Activated CD8-positive, alpha-beta memory T cell treated with anti-CD3 and anti-CD28 coated beads, Interleukin-2, amount 50 U/mL, for 48 hours (primary cell): ENCODE measurements at places on chromosomes 1 and 21.

DNA sequence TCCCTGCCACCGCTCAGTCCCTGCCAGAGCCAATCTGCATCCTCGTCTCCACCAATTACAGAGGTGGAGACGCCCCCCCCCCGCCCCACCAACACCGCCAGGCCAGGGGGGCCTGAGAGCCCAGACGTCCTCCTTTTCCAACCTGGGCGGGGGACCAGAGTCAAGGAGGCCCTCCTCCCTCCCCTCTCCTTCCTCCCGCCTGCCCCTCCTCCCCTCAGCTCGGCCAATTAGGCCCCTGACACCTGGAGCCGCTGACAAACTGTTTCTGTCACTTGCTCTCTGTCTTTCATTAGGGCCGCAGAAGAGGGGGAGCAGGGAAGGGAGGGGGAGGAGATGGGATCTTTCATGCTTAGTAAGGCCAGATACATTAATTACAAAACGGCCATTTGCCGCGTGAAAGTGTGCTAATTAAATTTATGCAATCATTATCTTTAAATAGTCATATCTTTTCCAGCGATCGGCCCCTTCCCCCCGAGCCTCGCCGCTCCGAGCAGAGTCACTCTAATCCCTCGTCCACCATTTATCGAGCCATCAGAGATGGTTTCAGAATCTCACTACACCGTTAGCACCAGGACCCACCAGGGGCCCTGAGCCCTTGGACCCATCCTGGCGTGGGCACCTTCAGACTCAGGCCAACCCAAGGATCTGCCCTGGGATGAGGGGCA is 94.7 kb downstream of the PAX7 start:
- no peak for DNase-seq

- DNase-seq: no peak
These were observed 6.2 kb upstream of the MAPKAPK2 start for GRCh38 chr1:206678490-206678889.

- no peak for DNase-seq
These were observed 4.8 kb upstream of the COL6A1 start for GRCh38 chr21:45976701-45977311.

GRCh38 chr1:46401154-46401913 is 7.2 kb downstream of the FAAH start:
- no peak for DNase-seq

DNA sequence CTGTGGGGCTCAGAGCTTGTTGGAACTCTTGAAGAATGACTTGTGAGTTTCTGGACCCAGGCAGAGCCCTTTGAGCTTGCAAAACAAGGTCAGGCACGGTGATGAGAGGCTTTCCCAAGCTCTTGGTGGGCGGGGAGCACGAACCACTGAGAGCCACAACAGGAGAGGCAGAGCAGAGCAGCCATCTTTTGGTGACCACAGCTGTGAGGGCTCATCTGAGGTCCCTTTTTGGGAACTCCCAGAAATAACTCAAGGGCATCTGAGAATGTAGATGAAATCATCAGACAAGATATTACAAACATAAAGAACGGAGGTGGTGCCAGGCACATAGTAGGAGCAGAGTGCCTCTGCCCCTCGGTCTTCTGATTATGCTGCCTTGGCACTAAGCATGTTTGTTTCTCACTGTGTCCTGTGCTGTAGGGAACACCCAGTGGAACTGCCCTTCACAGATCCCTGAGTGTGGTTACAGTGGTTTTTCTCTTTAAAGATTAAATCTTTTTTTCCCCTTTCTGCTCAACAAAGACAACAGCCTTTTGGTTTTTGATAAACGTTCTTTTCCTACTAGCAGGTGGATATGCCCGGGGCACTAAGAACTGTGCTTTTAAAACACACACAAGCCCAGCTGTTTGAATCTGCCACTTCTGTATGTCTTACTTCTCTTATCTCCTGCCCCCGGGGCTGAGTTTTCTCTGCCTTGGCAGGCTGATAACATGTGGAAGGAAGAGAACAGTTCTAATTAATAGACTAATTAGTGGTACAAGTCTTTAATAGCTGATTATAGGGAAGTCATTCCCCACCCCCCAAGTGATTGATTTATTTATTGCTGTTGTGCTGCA is 37.7 kb downstream of the CD34 start:
- DNase-seq: peak; percentile 68

- peak; percentile 76 for DNase-seq
These were observed 997 bp downstream of the IFNAR2 start for GRCh38 chr21:33230545-33231324.

DNA sequence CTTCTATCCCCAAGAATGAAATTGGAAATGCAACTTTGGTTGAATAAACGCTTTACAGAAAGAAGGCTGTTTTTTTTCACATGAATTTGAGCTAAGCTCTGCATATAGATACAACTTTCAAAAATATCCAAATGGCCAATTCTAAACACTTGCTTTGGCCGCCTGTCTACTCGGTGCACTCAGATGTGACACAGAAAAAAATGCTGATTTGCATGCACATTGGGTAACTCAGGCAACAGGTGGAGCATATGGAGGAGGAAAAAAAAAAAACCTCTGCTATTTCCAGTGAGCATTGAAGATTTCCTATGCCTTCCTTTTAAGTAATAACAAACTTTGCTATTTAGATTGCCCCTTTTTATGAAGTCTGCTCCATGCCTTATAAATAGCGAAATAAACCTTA is 262.5 kb downstream of the GRIK1 start:
- no peak for DNase-seq
